ELF-1 (cell line): ENCODE measurements at places on chromosomes 12 and 14.

GRCh38 chr12:41045509-41045908 is 142.6 kb upstream of the PDZRN4 start:
- DNase-seq, result no peak

DNA sequence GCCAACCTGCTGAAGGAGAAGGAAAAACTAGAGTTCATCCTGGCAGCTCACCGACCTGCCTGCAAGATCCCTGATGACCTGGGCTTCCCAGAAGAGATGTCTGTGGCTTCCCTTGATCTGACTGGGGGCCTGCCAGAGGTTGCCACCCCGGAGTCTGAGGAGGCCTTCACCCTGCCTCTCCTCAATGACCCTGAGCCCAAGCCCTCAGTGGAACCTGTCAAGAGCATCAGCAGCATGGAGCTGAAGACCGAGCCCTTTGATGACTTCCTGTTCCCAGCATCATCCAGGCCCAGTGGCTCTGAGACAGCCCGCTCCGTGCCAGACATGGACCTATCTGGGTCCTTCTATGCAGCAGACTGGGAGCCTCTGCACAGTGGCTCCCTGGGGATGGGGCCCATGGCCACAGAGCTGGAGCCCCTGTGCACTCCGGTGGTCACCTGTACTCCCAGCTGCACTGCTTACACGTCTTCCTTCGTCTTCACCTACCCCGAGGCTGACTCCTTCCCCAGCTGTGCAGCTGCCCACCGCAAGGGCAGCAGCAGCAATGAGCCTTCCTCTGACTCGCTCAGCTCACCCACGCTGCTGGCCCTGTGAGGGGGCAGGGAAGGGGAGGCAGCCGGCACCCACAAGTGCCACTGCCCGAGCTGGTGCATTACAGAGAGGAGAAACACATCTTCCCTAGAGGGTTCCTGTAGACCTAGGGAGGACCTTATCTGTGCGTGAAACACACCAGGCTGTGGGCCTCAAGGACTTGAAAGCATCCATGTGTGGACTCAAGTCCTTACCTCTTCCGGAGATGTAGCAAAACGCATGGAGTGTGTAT is 2.4 kb downstream of the FOS start:
- peak; percentile 60 for DNase-seq

- peak; percentile 48 for DNase-seq
Measured at GRCh38 chr12:11623382-11623781, 26.1 kb upstream of the ETV6 start.

DNA sequence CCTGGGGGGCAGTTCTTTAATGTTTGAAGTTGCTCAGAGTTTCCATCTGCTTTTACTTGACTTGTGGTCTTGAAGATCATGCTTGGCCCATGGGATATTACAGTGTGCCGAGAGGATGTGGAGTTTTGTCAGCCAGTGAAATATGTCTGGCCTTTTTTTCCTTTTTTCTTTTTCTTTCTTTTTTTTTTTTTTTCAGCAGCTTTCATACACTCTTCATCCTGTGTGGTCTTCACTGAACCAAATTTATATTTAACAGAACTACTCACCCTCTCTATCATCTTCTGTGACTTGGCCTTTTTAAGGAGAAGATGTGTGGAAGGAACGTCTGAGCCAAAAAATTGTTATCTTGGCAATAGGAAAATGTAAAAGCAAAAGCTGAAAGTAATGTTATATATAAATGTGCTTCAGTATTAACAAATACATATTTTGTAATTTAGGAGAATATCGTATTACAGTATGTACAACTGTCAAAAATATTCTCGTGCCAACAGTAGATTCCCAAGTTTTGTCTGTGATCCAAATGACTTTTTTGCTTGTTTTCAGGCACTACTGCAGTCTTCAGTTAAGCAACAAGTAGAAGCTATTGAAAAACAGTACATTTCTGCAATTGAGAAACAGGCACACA is 200.6 kb downstream of the CCDC91 start:
- DNase-seq, result no peak

DNA sequence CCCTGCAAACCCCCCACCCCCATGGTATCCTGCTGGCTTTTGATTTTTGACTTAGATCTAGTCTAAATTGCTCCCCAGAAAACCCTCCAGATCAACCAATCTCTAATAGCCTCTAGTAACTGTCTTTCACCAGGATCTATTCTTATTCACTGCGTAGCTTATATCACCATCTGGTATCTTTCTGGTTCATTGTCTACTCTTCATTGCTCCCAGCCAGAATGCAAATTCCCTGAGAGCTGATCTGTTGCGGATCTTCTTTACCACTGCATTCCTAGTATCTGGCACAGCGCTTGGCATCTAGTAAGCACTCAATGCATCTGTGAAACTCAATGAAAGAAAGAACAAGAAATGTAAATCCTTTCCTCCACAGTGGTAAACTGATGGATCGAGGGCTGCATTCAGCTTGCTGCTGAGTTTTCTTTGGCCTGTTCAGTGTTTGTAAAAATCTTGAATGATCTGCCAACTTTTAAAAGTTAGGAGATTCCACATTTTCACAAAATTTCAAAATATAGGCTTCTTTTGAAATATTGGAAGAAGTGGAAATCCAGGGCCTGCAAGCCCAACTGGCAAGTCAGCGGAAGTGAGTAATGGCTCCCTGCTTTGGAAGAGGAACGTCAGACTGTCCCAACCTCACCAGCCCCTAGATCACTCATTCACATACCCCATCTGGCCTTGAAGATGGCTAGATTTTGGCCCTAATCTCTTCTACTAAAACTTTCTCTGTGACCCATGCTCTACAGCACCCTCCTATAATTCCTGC is 274.2 kb downstream of the SSPN start:
- DNase-seq, result no peak

- DNase-seq, result no peak
Measured at GRCh38 chr14:81723956-81724355, 190.3 kb upstream of the SEL1L start.

DNA sequence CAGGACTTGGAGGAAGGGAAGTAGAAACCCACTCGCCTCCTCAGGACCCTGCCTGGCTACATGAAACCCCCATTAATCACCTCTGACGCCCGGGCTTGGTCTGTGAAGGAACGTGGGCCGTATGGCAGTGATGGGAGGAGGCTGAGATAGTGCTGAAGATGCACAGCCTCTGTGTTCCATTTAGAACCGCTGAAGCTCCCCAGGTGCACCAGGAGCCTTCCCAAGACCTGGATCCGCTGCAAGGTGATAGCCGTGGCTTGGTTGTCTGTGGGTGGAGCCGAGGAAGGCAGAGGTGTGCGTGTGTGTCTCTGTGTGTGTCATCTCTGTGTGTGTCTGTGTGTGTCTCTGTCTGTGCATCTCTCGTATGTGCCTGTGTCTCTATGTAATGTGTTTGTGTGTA is 293.1 kb downstream of the CACNA1C start:
- no peak for DNase-seq

GRCh38 chr14:73591690-73592449 is at the start of gene ACOT4:
ACOT4 (plus strand) TSS chr14:73591873; CDS start chr14:73591960, 87 bp downstream.
- peak; percentile 71 for DNase-seq

DNA sequence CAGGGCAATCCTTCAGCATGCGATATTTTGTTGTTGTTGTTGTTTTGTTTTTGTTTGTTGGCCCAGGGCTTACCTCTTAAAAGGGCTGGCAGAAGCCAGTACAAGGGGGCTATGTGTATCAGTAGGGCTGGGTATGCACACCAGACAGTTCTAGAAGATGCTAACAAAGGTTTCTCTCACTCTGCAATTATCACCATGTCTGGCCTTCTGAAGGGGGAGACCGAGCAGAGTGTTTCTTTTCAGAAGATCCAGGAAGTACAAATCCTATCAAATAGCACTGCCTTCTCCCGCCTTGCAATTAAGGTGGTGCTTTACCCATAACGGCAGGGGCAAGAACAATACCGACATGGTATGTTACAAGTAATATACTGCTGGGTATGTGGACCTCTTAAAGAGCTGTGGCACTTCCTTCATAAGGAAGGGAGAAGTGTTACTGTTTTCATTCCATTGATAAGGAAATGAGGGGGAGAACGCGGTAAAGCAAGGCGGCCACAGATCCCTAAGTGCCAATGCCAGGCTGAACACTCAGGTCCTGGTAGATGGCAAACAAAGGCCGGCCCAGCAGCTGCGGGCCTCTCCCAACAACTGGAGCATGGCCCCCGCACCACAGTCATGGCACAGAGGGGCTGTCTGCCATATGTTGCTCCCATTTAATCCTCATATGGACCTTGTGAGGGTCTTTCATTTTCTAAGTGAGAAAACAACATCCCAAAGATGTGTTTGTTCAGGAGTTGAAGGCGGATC is 19.2 kb upstream of the CACNA2D4 start:
- no peak for DNase-seq

DNA sequence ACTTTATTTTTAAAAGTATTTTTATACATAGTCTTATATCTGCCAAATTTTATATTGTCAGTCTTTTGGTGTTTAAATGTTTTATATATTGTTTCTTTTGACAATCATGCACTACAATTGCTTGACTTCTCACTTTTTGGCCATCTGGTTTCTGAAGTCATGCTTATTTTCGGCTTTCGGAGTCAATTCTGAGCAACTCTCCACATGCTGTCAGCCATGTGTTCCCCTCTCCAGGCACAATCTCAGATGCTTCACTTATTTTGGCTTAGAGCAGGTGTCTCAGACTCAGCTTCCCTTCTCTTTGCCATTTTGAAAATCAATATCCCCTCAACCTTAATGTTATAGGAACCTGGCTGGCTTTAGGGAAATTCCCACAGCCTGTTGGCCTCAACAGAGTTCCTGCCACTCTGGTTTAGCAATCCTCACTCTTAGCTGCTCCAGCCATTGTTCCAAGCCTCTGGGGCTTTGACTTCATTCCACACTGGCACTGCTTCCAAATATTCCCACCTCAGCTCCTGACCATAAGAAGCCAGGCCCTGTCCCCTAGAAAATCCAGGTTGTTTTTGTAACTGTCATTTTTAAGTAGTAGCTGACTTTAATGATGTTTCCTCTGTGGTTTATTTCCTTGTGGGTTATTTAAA is 125.5 kb upstream of the FAR2 start:
- peak; percentile 27 for DNase-seq

- no peak for DNase-seq
Measured at GRCh38 chr14:70995211-70995610, 88.0 kb downstream of the PCNX1 start.

GRCh38 chr14:38079268-38079667 is 128.4 kb upstream of the SSTR1 start:
- no peak for DNase-seq

GRCh38 chr12:128140551-128140950 is 126.4 kb upstream of the TMEM132C start:
- no peak for DNase-seq

DNA sequence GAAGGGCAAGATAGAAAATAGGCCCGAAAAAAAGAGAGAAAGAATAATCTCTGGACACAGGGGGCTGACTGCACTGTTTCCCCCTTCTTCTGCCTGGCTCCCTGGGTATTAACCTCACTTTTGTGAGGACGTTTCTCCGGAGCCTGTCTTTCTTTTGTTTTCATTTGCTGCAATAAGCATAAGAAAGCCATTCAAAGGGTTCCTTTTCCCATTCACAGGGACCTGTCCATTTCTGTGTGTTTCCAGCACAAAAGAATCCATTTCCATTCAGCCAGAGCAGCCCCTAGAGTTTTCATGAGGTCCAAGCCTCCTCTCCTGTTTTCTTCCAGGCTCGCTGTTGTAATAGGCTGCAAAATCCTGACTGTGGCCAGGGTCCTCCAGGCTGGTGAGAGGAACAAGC is 16.8 kb downstream of the PLXNC1 start:
- DNase-seq, result no peak

GRCh38 chr12:43912859-43913258 is 77.0 kb downstream of the TMEM117 start:
- no peak for DNase-seq

DNA sequence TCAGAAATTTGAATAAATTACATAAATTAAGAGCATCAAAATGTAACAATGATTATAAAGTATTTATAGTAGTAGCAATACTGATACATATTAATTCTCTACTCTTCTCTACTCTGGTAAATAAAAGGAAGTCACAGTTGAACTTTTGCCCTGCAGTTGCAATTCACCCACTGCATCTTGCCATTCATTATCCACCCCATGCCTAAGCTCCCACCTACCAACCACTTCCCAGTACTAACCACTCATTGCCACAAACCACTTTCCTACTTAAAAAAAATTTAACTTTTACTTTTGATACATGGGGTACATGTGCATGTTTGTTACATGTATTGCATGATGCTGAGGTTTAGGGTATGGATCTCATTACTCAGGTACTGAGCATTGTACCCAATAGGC is 174.0 kb downstream of the RASSF9 start:
- DNase-seq, result no peak

DNA sequence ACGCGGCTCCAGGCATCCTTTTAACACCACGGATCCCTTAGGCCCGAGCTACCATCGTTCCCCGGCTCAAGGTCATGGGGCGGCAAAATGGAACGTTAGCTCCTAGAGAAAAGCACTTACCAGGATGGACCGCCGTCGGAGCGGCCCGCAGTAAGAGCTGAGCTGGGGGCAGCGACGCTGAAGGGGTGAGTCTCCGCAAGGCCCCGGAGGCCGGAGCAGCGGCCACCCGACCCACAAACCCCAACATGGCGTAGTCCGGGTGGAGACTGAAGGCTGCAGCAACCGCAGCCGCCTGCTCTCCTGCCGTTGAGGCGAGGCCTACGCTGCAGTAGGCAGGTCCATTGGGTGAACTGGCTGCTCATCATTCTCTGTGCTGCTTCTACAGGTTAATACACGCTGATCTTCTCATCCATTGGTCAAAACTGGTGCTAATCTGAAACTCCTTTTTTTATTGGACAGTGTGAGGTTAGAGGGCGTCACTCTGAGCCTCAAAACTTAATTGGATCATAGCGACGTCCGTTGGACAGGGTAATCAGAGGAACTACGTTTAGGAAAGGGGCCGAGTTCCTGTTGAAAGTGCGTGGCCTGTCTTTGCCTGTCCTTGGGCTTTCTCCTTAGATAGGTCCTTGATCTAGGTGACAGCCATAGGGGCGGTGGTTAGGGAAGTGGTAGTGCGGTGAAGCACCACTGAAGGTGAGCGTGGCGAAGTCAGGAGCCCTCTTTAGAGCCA is at the start of gene ATP5F1B:
Gene ATP5F1B (minus strand): TSS at position 268 of the 730 bp plus-strand sequence. CDS start 21 bp downstream, at position 247.
- peak; percentile 99 for DNase-seq
